Heart left ventricle (tissue), 16 donors: ENCODE measurements at places on chromosomes 11 and 22. TPM values are rescaled to one million over a fixed set of nuclear protein-coding genes. Genes with fewer than 3 reads are reported as not detected.

The ISX gene
- polyA plus RNA-seq: not detected

The ARHGAP8 gene
- not detected for polyA plus RNA-seq

The WT1 gene
- polyA plus RNA-seq: 1.2 TPM

The RIMBP3B gene
- not detected for polyA plus RNA-seq

The SYT7 gene
- polyA plus RNA-seq: 13.0 TPM

The CABP4 gene
- 0.44 TPM for polyA plus RNA-seq
